ENCODE measurements at places on chromosomes 4 and X. TPM values are rescaled to one million over a fixed set of nuclear protein-coding genes. Genes with fewer than 3 reads are reported as not detected.

Gene F8A1
- polyA plus RNA-seq: 83.7 TPM

Gene HTR2C
- not detected for polyA plus RNA-seq

Gene PLP1
- polyA plus RNA-seq: not detected

Gene OGT
- polyA plus RNA-seq: 35.6 TPM

Gene PPARGC1A
- polyA plus RNA-seq: not detected

Gene SRPK3
- polyA plus RNA-seq: not detected

Measured in CD8-positive, alpha-beta memory T cell (primary cell).